Stimulated activated CD8-positive, alpha-beta memory T cell treated with anti-CD3 and anti-CD28 coated beads, Interleukin-4, amount 100 ng/mL, for 24 hours (primary cell): ENCODE measurements at places on chromosomes 6 and 20.

DNA sequence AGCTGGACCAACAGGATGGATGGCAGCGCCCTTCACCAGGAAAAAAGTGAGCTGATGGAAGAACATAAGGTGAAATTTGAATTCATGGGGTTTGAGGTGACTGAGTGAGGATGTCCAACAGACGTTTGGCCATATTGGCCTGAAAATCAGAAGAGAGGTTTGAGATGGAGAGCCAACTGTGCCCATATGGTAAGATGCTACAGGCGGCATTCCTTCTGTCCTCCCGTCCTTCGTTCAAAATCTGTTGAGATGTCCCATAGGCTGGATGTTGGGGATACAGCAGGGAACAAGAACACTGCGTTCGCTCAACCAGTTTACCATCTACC, 468 bp upstream of the CMTR1 start:
- DNase-seq: no peak

DNA sequence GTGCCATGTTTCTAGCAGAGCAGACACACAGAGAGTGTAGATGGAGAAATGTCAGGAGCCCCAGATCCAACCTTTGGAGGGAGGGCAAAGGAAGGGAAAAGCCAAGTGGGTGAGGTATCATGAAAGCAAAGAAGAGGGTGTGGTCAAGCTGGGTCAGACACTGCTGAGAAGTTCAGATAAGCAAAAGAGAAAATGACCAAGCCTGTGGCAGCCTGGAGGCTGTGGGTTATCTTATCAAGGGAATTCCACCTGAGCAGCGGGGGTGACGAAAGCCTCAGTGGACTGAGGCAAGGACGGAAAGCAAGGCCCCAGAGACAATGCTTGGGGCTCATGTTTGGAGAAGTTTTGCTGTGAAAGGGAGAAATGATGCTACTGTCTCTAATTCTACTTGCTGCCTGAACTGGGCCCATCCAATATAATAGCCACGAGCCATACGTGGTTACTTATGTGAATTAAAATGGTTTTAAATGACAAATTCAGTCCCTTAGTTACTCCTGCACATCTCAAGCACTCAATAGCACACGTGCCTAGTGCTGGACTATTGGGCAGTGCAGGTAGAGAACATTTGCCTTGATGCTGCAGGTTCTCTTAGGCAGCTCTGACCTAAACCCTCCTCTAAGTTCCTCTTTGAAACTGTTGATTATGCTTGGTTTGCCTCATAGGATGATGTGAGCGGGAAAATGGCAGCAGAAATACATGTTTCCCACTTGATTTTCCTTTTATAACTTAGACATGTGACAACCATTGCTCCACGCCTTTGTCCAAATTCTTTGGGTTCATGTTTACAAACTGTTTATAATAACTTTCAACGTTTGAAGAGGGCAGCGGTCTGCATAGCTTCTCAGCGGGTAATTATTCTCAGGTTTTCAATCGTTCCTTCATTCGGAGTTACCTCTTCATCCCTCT, 63.7 kb downstream of the SLC22A23 start:
- DNase-seq: no peak

DNA sequence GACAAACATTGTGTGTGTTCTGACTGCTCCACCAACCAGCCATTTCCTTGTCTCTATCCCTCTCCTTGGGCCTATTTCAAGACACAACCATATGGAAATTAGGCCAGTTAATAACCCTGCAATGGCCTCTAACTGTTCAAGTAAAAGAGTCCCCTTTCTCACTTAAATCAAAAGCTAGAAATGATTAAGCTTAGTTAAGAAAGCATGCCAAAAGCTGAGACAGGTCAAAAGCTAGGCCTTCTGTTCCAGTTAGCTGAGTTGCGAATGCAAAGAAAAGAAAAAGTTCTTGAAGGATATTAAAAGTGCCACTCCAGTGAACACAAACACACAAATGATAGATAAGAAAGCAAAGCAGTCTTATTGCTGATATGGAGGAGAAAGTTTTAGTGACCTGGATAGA, 22.5 kb downstream of the SERINC1 start:
- DNase-seq: no peak

DNA sequence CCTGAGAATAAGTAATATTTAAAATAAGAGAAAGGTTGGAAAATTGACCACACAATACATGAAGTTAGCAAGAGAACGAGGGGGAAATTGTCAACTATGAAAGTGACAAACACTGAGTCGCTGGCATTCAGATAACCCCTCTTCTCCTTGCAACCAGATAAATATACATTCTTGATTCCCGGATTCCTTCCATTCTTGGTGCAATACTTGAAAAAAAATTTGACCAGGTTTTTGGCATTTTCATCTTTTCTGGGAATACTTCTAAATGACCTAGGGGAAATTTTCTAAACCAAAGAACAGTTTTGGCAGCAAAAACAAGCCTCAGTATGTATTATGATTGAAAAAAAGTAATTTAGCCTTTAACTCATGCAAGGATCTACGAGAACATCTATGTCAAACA, 164.0 kb downstream of the PDE7B start:
- no peak for DNase-seq
